ENCODE measurements at places on chromosomes 7 and 10.

DNA sequence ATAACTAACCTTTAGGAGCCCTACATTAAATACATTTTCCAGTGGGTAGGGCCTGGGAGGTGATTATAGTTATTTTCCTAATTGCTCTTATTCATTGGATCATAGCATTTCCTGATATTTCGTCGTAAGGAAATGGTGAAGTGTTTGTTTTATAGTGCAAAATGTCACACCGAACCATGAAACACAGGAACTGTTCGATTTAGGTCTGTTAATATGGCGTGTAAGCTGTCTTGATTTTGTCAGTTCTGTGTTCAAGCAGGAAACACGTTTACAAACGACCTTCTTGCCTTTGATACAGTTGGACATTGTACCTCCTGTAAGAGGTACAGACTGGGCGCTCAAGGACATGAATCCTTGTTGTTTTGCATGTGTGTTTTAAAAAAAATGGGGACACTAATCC lies 14.8 kb downstream of the RBM17 start:
- DNase-seq, result no peak

- DNase-seq, result no peak
Measured at GRCh38 chr7:35906191-35906908, 105.5 kb downstream of the SEPTIN7 start.

GRCh38 chr10:27513451-27514191 lies 9.5 kb downstream of the RAB18 start:
- DNase-seq, result no peak

DNA sequence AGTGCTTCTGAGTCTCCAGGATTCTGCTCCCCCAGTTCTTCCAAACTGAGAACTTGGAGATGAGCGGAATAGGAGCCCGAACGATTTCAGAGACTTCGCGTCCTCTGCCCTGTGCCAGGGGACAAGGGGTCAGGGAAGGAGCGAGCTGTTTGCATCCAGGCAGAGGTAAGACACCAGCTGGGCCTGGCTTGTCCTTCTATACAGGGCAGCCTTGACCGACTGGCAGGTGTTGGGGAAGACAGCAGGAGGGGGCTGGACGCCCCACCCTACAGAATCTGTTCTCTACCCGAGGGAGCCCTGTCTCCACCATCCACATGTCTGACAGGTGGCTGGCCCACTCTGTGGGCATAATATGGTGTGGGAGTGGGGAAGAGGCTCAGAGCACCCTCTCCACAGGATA lies 7.1 kb downstream of the SPOCK2 start:
- no peak for DNase-seq

Measured in omental fat pad (tissue), 4 donors.